ENCODE measurements at places on chromosomes 7 and 10.

- no peak for DNase-seq
These were observed 5.8 kb downstream of the ZNF365 start for GRCh38 chr10:62380016-62380415.

DNA sequence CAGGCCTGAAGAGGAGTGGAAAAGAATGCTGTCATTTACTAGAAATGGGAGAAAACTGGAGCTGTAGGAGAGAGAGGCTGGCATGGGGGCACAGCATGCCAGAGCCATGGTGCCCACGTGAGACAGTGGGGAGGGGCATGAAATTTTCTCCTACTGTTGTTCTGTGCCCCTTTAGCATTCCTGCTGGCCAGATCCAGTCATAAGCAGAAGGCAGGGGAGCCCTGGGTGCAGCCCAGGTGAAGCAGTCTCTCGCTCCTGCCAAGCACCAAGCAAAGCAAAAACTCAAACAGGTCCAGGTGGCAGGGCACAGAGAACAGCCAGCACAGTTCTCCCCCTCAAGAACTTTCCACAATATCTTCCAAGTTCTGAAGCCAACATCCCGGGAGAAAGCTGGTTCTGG, 383.2 kb downstream of the TCERG1L start:
- DNase-seq: no peak

DNA sequence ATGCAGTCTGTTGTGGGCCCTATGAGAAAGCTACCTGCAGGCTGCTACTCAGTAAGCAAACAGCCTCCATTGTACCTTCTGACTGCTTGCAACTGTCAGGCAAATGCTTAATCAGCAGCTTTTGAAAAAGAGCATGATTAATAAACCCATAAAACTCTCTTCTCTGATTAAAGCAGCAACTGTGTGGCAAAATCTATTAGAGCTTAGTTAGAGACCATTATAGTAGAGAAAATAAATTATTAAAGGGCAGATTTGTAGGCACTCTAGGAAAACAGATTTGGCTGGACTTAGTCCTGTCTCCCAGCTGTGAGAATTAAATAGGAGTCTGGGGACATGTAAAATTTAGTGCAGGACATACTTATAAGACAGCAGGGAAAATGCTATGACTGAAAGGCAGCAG, 132.5 kb upstream of the WNT16 start:
- no peak for DNase-seq

- no peak for DNase-seq
These were observed 74.6 kb downstream of the PPP1R17 start for GRCh38 chr7:31761646-31762045.

DNA sequence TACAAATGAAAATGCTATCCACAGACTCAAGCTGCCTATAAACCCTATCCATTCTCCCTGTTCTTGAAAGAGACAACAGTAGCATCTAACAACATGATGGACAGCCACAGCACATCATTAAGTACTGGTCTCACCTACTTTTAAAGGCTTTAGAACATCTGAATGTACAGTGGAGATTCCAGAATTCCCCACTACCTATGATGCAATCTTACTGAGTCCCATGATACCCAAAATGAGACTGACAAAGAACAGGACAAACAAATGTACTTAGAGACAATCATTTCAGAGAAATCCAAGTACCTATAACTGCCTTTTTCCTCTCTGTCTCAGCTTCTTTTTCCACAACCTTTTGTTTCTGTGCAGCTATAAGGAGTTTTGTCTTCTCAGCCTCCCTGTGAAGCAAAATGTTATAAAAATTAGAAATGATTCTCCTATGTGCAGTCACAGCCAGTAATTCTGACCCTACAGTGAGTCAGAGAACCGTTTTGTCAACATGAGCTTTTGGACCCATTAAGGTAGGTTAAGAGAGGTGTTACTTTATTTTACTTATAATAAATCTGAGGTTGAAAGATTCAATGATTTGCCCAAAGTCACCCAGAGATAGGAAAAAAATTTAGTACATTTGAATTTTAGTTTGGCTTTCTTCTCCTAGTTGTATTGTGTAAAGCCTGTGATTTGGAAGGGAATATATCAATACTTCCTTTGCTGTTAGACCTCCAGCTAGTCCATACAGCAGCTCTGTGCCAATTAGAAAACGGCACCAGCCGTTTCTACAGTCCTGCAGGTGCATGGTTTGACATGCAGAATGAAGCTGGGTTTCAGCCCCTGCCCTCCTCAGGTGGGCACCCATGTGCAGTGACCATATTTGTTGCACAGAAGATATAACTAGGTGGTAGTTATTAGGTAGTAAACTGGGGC, 21.9 kb downstream of the ERLIN1 start:
- no peak for DNase-seq

GRCh38 chr7:148700661-148701064, 2.0 kb downstream of the CUL1 start:
- DNase-seq: no peak

- DNase-seq: no peak
These were observed 80.0 kb upstream of the TMEM106B start for GRCh38 chr7:12131122-12131521.

DNA sequence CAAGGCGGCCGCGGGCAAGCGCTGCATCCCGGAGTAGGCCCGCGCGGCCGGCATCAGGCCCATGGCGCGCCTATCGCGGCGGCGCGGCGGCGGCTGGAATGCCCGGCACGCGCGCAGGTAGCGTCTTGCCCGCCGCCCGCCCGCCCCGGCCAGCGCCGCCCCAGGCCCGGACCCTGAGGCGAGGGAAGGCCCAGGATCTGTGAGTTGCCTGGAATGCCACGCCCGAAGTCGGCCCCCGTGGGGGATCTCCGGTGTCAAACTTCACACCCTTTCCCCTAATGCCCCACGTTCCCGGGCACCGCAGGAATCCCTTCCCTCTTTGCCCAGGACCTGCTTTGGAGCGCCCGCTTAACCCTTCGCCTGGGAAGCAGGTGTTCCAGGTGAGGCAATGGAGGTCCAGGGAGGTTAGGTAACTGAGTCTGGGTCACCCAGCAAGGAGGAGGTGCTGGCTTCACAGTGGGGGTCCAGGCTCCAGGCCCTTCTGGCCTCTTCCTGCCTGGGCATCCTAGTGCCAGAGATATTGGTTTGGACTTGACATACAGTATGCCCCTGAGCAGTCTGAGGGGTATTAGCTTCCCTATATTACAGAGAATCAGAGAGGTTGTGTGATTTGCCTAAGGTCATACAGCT, 138.1 kb downstream of the ARHGAP22 start:
- no peak for DNase-seq

- no peak for DNase-seq
These were observed 667.8 kb downstream of the PCDH15 start for GRCh38 chr10:54133203-54133602.

- no peak for DNase-seq
These were observed 20.8 kb upstream of the ADAM12 start for GRCh38 chr10:126408953-126409641.
